HAP-1 (cell line): ENCODE measurements at places on chromosomes 1 and 21.

DNA sequence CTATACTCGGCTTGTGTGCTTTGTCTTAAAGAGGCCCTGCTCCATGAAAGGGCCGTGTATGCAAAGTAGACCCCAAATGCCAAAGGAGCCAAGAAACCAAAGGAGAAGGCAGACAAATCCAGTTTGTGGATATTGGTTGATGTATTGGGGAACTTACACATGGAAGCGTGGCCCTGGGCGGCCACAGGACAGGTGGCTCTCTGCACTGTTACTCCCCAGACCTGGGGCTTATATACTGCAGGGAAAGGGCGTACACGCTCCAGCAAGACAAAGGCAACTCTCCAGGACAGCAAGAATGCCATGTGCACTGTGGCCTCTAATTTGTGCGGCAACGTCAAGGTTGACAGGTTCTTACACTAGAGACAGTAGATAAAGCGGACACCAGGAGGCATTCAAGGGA lies 24.8 kb downstream of the RSPH1 start:
- no peak for DNase-seq

- DNase-seq: no peak
Measured at GRCh38 chr21:35231090-35231489, 182.0 kb upstream of the RUNX1 start.

GRCh38 chr1:67393240-67393639 lies 37.0 kb downstream of the SERBP1 start:
- DNase-seq: no peak

GRCh38 chr1:32828341-32828740 lies 10.9 kb downstream of the S100PBP start:
- DNase-seq: no peak

- DNase-seq: no peak
Measured at GRCh38 chr1:107481756-107482384, 341.0 kb downstream of the NTNG1 start.

GRCh38 chr1:211641942-211642341 lies 33.5 kb downstream of the NEK2 start:
- DNase-seq: no peak

- DNase-seq: no peak
Measured at GRCh38 chr1:20426923-20427322, 59.1 kb downstream of the CAMK2N1 start.

DNA sequence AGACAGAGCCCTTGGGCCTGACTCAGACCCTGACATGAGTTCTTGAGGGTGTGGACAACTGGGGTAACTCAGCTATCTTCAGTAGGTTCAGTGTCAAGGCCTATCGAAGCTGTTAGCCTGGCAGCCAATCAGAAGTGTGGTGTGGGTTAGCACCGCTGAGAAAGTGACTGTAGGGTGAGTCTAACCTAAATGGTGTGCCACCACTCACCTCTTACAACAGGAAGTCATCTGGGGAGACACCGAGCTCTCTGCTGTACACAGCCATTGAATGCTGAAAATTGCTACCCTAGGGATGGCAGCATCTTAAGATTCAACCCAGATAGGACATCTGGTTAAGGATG lies 44.6 kb downstream of the RASSF5 start:
- no peak for DNase-seq

DNA sequence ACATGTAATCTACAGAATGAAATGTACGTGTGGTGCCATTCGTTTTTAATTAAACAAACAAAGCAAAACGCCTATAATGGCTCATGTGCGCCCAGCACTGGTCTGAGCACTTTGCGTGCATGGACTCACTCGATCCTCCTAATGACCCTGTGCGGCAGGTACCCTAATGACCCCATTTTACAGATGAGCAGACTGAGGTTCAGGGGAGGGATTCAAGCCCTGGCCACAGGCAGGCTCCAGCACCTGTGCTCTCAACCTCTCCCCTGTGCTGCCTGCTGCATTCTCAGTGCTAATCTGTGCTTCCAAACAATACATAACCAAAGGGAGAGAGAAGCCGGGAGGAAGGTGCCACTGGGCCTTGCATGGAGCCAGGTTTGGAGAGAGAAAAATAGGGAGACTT lies 124.2 kb upstream of the ZBTB40 start:
- DNase-seq: no peak
